PC-9 (cell line): ENCODE measurements at places on chromosomes 11 and 22. TPM values are rescaled to one million over a fixed set of nuclear protein-coding genes. Genes with fewer than 3 reads are reported as not detected.
A peak's percentile ranks its signal among the peaks of the same experiment; 100 is the strongest.

DNA sequence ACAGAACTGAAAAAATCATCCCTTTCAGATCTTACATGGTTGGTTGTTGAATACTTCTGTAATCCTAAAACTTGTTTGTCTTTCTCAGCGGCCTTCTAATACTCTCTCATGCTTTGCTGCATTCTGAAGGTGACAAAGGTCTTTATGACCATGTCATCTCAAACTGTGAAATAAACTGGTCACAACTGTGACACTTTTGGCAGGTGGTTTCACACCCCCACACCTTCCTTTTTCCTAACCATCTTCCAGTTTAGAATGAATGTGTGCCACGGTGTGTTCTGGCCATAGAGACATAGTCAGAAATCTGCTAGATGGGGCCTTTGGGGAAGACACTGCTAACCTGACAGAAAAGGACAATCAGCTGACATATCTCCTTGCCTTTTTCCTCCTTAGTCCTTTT lies 14.7 kb upstream of the RFPL3 start:
- DNase-seq = no peak

- DNase-seq = no peak
These were observed 26.2 kb downstream of the PPFIA1 start for GRCh38 chr11:70296681-70297080.

- no peak for DNase-seq
These were observed 2.9 kb upstream of the SVIP start for GRCh38 chr11:22832315-22833015.

- DNase-seq = no peak
These were observed 9.0 kb downstream of the RCOR2 start for GRCh38 chr11:63907808-63908530.

DNA sequence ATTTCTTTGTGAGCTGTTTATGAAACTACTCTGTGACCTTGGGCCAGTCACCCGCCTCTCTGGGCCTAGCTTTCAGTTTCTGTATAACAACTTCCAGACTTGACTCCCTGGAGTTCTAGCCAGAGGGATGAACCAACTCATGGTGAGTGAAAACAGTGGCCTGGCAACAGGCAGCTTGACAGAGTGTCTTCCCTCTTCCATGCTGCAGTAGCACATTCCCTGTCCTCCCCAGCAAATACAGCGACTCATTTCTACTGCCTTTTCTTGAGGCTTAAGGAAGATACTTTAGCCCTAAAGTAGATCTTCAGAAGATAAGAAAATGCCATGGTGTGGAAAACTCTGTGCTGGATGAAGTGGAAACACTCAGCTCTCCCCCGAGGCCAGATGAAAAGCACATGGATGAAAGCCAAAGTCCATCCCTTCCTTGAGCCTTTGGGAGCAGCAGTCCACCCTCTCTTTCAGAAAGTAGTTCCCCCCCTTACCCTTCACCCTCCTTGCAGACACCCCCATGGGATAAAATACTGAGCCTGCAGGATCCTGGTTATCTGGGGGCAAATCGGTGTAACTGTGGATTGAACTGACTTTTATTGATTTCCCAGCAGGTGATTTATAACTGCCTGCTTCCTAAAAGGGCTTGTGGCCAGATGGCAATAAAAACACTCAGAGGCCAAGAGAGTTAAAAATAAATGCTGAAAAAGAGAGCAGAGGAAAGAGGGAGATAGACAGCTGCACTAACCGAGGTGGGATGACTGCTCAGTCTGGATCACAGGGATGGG lies 24.1 kb downstream of the IRAG1 start:
- peak; percentile 45 for DNase-seq

The OR10A2 gene
- total RNA-seq = not detected in 2 replicates

DNA sequence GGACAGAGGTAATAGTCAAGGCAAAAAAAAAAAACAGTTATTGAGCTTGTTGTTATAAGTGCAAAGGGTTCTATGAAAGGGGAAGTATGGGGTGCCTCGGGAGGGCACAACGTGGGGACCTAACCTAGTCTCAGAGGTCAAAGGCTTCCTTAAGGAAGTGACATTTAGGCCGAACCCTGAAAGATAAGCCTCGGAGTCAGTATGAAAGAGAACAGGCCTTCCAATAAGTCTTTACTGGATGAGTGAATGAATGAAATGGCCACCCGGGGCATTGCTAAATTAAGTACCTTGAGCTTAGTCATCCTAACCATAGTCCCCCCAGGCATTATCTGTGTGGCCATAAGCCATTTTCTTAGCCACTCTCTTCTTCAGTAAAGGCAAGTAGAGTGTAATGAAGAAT lies 19.7 kb downstream of the FLI1 start:
- DNase-seq = no peak

GRCh38 chr11:29024386-29024785 lies 916.2 kb downstream of the METTL15 start:
- DNase-seq = no peak

DNA sequence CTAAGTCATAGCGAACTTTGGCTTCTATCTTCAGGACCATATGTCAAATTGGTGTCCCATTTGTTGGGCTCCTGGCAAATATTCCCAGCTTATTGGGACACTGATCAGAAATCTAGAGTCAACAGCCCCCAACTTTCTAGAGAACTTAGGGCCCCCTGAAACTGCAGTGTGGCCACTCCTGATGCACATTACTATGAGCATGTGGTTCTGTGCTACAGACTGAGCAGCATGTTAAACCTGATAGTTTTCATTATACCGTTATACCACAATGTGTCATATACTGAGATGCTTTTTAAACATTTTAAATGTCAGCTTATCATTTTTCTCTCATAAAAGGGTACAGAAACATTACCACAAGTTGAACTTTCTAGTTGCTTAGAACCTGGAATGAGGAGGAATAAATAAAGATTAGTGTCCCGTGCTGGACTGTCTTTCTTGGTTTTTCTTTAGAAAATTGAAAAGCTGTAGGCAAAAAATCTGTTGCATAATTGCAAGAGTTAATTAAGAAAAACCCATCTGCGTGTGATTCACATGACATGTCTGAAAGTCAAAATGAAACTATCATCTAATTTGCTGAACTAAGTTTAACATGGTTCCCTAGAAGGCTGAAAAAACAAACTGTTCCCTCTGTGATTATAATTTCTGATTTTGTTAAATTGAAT lies 16.4 kb upstream of the CTSC start:
- no peak for DNase-seq

The SULT4A1 gene
- total RNA-seq = 3.2 and 3.4 TPM in 2 replicates

The MPZL3 gene
- total RNA-seq = 13.4 and 16.8 TPM in 2 replicates

DNA sequence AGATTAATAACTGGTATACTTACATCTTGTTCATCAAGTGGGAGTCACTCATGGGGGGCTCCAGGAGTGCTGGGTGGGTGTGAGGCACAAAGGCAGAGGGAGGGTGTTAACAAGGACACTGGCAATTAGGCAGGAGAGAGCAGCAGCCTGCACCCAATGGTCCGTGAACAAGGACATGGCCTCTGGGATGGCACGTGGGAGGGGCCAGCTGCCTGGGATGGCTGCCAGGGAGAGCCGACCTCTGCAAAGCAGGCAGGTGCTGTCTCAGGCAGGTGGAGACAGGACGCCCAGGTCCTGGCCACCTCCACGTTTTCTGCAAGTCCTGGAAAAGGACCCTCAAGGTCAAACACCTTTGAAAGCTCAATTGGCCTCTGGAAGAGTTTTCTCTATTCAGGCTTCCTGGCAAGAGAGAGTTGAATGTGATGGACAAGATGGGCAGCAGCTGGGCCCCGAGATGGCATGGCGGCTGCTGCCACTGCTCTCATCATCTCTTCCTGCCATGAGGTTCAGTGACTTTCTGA lies 257.1 kb downstream of the BUD13 start:
- DNase-seq = no peak

GRCh38 chr11:117887431-117888138 lies 11.1 kb upstream of the FXYD6 start:
- DNase-seq = no peak

The PHRF1 gene
- 21.7 and 24.5 TPM in 2 replicates for total RNA-seq

The MYOD1 gene
- total RNA-seq = not detected in 2 replicates

The C11orf91 gene
- 0.90 TPM in 1 of 2 replicates, not detected in the other for total RNA-seq

DNA sequence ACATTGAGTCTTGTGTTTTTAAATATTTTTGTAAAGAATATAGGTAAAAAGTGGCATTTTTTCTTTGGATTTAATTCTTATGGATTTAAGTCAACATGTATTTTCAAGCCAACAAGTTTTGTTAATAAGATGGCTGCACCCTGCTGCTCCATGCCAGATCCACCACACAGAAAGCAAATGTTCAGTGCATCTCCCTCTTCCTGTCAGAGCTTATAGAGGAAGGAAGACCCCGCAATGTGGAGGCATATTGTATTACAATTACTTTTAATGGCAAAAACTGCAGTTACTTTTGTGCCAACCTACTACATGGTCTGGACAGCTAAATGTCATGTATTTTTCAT lies 333 bp upstream of the CD3E start:
- no peak for DNase-seq

DNA sequence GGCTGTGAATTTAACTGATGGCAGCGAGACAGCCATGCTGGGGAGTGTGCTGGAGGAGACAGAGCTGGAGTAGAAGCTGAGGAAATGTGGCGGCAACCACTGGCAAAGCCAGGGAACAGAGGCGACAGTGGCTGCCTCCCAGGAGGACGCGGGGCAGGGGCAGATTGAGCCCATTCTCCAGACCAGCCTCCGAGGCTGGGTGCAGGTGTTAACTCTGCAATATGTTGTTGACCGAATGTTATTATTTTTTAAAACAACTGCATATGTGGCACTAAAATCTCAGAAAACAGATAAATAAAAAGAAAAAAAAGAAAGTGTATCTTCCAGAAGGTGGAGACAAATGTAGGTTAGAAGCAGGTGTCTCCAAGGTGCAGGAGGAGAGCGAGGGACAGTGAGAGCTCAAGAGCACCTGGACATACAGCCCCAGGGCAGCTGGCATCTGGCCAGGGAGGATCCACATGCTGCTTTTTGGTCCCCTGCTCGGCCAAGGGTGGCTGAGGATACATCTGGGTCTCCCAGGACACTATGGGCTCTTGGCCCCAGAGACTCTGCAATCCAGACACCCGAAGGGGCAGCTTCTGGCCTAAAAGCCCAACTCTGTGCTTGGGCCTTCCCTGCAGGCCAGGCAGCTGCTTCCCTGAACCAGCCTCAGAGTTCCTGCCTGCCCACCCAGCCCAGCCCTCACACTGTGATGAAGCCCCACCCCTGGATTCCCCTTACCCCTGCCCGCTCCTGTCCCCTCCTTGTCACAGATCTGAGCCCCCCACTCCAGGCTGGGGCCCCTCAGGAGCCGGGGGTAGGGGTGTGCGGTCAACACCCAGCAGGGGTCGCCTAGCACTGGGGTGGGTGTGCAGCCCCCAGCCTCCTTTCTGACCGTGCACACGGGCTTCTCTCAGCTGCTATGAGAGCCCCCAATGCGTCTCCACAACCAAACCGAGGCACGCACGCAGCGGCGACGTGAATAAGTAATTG lies 12.9 kb downstream of the RTN4R start:
- DNase-seq = no peak

The HPX gene
- total RNA-seq = 0.68 TPM in 1 of 2 replicates, not detected in the other

GRCh38 chr11:8315463-8315862 lies 51.8 kb upstream of the LMO1 start:
- DNase-seq = no peak

GRCh38 chr11:77198440-77198849 lies 70.4 kb downstream of the MYO7A start:
- no peak for DNase-seq
